NCI-H1694 treated with DMSO at 0.1 percent for 48 hours (cell line): ENCODE measurements at places on chromosomes 3 and 15.
A peak's percentile ranks its signal among the peaks of the same experiment; 100 is the strongest.

DNA sequence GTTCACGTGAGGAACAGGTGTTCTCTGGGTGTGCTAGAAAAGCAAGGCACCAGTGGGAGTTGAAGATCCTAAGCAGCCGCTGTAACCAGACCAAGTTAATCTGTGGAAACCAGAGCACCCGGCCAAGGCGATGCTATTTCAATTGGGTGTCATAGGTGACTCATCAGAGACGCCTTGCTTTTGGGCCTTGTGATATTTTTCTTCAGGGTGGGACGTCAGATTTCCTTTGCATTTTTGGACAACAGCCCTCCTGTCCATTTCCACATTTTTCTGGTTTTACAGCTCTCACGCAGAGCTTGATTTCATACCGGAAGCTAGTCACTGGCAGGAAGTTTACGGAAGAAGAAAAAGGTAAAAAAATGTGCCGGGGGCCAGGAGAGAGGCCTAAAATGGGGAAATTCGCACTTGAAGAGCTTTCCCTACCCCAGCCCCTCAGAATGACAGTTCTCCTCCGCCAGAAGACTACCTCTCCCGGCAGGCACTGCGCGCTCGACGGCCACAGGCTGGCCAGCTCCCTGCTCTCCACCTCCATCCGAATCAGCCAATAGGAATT, 471 bp upstream of the KBTBD8 start:
- DNase-seq: no peak

- no peak for DNase-seq
Measured at GRCh38 chr15:83109532-83109931, 2.1 kb downstream of the TM6SF1 start.

- no peak for DNase-seq
Measured at GRCh38 chr3:194064380-194065332, 71.3 kb upstream of the HES1 start.

- no peak for DNase-seq
Measured at GRCh38 chr3:44395714-44396113, 57.1 kb downstream of the TCAIM start.

- peak; percentile 36 for DNase-seq
Measured at GRCh38 chr3:192570821-192571791, 156.2 kb downstream of the FGF12 start.

DNA sequence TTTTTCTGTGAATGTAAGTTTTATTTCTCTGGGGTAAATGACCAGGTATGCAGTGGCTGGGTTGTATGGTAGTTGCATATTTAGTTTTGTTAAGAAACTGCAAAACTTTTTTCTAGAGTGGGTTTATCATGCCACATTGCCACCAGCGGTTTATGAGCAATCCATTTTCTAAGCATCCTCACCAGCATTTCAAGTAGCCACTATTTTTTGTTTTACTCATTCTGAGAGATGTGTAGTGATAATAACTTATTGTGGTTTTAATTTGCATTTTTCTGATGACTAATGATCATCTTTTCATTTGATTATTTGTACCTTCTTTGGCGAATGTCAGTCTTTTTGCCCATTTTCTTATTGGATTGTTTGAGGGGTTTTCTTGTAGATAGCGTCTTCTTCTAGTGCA, 56.2 kb downstream of the SPRED1 start:
- DNase-seq: no peak

- no peak for DNase-seq
Measured at GRCh38 chr3:17141699-17142098, 256.9 kb downstream of the PLCL2 start.

- DNase-seq: no peak
Measured at GRCh38 chr3:28067014-28067413, 174.4 kb upstream of the CMC1 start.

- no peak for DNase-seq
Measured at GRCh38 chr3:112134335-112135124, 1.5 kb upstream of the GCSAM start.

- no peak for DNase-seq
Measured at GRCh38 chr15:47961401-47962090, 159.2 kb upstream of the SLC24A5 start.

- no peak for DNase-seq
Measured at GRCh38 chr15:69660114-69660513, 207.5 kb downstream of the RPLP1 start.

- DNase-seq: no peak
Measured at GRCh38 chr15:55222588-55222987, 25.8 kb upstream of the RSL24D1 start.

GRCh38 chr3:12909710-12910109, 68.3 kb upstream of the RPL32 start:
- no peak for DNase-seq

DNA sequence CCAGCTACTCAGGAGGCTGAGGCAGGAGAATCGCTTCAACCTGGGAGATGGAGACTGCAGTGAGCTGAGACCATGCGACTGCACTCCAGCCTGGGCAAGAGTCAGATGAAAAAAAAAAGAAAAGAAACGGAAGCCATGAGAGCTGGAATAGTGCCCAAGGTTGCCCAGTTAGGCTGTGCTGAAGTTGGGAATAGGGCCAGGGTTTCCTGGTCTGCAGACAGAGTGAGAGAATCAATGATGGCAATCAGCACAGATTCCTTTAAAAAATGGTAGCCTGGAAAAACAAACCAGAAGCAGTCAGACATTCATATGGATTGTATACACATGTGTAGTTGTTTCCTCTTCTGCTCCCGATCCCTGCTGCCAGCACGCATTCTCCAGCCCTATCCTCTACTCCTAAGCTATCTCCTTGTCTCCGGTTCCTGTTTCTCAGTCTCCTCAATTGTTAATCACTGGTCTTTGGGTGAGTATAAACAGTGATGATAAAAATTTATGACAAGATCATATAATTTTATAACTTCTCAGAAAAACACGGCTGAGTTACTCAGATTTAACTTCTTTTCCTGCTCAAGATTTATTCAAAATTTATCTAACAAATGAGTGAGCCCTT, 316.2 kb upstream of the UMPS start:
- DNase-seq: no peak

GRCh38 chr3:77081240-77081661, 41.4 kb downstream of the ROBO2 start:
- peak; percentile 3 for DNase-seq

GRCh38 chr3:169759256-169759655, 5.6 kb downstream of the TERC start:
- no peak for DNase-seq

- DNase-seq: no peak
Measured at GRCh38 chr3:178195824-178196223, 340.4 kb upstream of the KCNMB2 start.

DNA sequence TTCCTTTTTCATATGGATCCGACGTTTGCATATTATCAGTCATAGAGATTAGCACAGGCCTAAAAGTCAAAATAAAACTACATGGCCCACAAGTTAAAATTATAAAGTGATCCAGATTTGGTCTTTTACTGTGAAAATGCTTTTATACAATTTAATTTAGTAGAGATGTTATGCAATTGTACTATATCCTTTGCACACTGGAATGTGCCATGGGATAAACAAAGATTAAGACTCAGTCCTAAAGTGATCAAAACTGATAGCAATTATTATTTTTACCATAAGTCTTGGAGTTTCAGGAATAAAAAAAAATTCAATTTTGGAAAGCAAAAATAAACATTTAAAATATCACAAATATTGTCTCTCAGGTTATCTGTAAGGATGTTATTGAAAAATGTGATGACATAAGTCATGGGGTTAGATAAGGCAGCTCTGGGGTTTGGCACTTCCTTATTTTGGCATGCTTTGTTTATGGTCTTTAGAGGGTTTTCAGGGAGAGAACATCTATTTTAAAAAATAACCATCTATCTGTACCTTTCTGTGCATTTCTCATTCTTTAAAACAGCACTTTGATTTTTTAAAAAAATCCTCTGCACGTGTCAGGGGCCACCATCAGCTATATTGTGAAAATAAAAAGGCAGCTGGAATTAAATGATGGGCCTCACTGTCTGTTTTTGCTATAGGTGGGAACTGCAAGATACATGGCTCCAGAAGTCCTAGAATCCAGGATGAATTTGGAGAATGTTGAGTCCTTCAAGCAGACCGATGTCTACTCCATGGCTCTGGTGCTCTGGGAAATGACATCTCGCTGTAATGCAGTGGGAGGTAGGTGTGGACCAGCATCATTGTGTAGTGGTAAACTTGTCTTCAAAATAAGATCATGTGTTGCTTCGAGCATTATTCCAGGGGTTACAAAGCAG, 67.3 kb downstream of the TGFBR2 start:
- no peak for DNase-seq

GRCh38 chr3:134839990-134840389, 44.9 kb downstream of the EPHB1 start:
- DNase-seq: no peak

- no peak for DNase-seq
Measured at GRCh38 chr15:70477750-70478250, 285.6 kb downstream of the UACA start.

DNA sequence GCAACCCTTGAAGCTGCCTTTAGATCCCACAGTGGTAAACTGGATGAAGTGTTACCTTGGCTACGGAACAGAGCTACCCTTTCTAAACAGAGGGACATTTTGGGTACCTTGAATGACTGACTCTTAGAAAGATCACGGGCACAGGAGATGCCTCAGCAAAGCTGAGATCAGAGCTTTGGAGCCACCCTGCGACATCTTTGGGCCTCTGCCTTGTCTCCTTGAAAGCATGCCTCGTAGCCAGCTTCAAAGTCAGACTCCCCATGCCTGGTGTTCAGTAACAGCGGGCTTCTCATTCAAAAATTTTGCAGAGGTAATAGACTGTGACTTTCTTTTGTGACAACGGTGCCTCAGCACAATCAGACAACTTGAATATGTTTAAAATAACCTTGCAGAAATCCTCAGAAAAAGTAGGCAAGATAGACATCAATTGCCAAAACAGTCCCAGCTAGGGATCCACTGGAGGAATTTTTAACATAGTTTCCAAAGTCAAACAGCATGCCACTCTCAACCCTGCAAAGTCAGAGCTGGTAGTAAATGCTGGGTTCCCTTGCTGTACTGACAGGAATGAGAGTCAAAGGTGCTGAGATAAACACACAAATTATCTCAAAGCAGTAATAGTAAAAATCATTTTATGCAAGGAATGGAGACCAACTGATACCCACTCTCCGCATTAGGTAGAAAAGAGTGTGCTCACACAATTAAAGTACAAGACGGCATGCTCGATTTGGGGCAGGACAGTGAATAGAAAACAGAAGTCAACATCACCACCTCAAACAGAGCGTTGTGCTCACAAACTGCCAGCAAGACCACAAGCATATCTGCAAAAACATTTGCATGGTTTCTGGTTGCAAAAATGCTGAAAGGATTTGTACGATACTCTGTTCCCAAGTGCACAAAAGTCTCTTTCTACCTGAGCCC, 82.1 kb downstream of the MYO1E start:
- DNase-seq: no peak

DNA sequence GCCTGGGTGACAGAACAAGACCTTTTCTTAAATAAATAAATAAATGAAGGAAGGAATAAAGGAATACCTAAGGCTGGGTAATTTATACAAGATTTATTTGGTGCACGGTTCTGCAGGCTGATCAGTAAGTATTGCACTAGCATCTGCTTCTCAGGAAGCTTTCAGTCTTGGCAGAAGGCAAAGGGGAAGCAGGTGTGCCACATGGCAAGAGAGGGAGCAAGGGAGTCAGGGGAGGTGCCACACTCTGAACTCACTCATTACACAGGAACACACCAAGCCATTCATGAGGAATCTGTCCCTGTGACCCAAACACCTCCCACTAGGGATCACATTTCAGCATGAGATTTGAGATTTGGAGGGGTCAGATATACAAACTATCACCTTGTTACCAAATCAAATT, 56.4 kb downstream of the PRKCI start:
- no peak for DNase-seq

GRCh38 chr3:110810356-110810755, 261.3 kb upstream of the NECTIN3 start:
- DNase-seq: no peak

- no peak for DNase-seq
Measured at GRCh38 chr3:21750831-21751391, at the start of gene ZNF385D. ZNF385D (minus strand) TSS chr3:21751210; CDS start chr3:21750916, 294 bp downstream.

- no peak for DNase-seq
Measured at GRCh38 chr3:140848666-140849065, 93.0 kb upstream of the SLC25A36 start.

DNA sequence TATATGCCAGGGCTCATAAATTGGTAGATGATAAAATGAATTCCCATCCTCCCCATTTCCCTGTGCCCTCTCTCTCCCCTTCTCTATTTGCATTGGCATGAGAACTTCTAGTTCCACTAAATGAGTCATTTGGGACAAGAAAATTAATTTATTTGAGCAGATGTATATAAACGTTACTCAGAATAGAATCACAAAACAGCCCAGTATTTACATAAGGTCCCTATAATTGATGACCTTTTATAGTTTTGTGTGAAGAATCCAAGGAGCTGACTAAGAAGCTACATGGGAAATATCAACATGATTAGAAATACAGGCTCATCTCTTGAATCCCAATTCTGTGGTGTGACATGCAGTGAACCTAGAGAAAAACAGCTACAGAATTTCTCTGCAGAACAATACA, 617.7 kb upstream of the NR2F2 start:
- no peak for DNase-seq

DNA sequence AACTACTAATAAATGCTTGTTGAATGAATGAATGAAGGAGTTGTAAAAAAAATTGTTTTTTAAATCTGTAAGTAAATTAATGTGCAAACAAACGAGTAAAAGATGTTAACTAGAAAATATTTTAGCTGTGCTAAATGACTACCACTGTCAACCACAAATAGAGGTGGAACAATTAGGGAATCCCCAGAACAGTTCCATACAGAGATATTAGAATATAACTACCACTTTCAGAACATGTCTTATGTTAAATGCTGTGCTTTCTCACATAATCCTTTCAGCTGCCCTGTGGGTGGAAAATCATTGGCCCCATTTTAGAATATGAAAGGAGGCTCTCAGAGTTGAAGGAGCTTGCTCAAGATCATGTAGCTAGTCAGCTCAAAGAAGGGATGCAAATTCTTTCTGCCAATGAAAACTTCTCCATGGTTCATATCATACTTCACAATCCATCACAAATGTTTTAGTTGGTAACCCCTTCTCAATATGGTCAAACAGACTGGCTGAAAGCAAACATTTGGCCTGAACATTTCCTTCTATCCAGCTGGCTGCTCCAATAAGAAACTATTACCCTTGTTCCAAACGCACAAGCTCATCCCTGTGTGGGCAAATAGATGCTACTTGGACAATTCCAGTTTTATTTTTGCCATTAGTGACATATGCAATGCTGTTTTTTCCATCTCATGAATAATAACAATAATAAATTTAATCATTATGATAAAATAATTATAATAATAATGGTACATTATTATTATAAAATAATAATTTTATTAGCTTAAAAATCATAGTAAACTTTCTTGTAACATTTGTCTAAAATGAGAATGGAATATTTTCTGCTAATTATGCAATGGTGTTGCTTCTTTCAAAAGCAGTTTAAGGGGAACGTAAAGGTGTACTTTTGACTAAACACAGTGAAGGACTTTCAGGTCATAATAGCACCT, 290.4 kb upstream of the STT3B start:
- DNase-seq: no peak

- DNase-seq: no peak
Measured at GRCh38 chr3:4241595-4242170, 61.5 kb upstream of the SETMAR start.

GRCh38 chr3:24683090-24683489, 188.4 kb upstream of the THRB start:
- DNase-seq: no peak
